SHP77 treated with DMSO at 0.1 percent for 48 hours (cell line): ENCODE measurements at places on chromosomes 4 and X.

DNA sequence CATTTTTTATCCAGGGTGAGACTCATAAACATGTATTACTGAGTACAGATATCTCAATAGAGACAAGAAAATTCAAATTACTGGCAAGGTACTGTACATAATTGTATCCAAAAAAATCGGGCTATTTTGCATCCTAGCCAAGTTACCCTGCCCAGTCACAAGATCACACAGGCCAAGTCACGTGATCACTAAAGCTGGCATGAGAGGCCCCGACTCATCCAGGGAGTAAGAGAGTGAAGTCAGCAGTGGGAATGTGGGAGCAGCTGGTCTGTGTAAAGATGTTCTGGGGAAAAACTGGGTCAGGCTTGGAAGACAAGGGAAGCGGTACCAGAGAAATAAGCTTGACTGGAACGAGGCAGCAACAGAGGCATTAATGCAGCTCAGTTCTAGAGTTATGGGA lies 119.3 kb upstream of the STS start:
- DNase-seq = no peak

DNA sequence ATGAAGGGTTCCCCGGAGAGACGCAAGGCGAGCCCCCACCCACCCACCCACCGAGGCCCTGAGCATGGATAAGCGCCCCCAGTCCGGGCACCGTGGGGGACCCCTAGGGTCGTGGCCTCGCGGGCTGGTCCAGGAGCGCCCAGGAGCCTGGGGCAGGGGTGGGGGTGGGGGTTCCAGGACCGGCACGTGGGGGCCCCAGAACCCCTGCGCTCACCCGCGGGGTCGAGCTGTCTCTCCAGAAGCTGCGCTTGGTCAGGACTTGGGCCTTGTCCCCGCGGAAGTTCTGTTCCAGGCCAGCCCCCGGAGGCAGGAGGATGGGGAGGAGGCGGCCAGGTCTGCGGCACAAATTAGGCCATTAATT lies 11.2 kb upstream of the SHOX start:
- no peak for DNase-seq

GRCh38 chr4:6319530-6320150 lies 50.0 kb downstream of the WFS1 start:
- no peak for DNase-seq

DNA sequence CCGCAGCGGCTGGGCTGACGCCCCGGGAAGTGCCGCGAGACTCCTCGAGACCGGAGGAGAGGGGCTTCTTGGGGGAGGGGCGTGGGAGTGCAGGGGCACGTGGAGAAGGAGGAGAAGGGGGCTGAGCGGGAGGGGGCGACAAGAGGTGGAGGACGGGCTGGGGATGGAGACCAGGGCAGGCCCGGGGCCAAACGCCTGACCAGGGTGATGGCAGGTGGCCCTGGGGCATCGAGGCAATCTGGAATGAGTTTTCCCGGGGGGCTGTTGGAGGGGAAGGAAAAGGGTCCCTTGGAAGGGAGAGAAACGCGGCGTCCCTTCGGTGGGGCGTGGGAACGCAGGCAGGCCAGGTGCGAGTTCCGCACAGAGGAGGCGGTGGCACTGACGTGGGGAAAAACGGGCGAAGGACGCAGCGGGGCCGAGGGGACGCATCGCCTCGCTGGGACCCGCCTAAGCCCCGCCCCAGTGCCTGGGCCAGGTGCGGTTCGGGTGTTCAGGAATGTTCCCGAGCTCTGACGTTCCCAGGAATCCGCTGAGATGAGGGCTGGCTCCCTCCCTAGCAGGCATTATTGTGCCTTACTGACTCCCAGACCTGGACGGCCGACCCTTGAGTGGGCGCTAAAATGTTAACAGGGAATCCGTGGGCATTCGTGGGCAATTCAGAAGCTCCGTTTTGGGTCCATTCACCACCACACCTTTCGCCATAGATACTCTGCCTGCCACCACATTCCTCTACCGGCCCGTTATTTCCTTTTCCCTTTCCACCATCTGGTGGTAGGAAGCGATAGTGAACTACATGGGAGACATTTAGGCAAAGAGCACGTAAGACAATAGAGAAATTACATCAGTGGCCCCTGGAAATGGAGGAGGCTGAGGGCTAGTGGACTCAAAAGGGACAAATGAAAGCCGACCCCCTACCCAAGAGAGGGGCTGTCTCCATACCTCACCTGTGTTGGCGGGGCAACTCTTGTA lies 795 bp upstream of the SH3KBP1 start:
- no peak for DNase-seq

- DNase-seq = no peak
Observed at GRCh38 chr4:135274416-135274815, 1072.8 kb upstream of the PABPC4L start.

- peak; percentile 71 for DNase-seq
Observed at GRCh38 chr4:83109480-83110222, 4.9 kb downstream of the PLAC8 start.

GRCh38 chr4:17760626-17761025 lies 20.8 kb downstream of the FAM184B start:
- no peak for DNase-seq

DNA sequence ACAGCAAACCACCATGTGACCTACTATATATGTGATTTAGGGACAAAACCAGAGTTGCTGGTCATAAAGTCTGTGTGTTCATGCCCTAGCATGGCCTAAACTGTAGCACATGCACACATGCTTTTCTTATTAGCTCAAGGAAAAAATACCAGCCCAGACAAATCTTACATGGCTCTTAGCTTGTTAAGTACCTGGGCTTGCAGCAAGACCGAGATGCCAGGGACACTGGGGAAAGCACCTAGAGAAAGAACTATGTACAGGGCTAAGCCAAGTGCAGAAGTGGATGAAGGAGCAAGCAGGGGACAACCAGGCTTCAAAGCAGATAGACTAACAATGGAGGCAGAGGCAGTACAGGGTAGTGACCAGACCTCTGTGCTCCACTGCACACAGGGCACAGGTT lies 3.4 kb upstream of the GABRE start:
- no peak for DNase-seq
